ENCODE measurements at places on chromosomes 7 and 10.

- DNase-seq, result no peak
These were observed 49.1 kb downstream of the NCAPG2 start for GRCh38 chr7:158655507-158655906.

- no peak for DNase-seq
These were observed 71.2 kb downstream of the ARHGAP21 start for GRCh38 chr10:24652381-24652957.

DNA sequence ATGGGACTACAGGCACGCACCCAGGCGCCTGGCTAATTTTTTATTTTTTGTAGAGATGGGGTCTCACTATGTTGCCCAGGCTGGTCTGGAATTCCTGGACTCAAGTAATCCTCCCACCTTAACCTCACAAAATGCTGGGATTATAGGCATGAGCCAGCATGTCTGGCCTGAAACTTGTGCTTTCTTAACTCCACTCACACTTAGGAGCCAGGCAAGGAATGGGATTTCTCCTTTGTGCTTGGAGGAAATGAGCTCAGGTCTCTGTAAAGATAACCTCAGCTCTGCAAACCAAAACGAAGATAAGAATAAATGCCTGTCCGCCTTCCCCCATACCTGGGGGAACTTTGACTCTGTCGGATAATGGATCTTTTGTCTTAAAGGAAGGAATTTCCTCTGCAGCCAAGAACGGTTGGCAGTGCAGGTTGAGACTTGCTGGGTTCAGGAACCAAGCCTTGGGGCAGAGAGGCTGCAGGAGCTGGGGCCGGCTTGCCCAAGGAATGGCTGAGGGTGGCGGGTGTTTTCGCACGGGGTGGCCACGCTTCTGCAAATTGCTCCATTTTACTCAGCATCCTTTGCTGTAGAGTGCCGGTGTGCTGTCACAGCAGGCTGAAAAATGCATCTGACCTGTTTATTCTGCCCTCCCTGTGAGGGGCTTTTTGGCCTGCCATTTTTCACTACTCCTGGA lies 174.2 kb downstream of the KIAA1217 start:
- DNase-seq, result no peak

DNA sequence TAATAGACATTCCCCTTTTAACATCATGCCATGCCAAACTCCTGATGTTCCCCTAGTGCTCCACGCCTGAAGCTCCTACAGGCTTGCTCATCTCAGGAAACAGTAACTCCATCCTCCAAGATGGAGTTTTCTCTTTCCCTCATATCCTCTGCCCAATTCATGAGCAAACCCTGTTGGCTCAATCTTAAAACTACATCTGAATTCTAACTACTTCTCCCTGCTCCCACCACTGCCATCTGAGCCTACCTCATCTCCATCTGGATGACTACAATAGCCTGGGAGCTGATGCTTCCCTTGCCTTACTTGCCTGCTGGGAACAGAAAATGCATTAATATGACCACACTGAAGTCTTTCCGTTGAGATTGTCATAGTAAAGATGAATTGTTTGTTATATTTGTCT lies 271.7 kb upstream of the MKLN1 start:
- DNase-seq, result no peak

DNA sequence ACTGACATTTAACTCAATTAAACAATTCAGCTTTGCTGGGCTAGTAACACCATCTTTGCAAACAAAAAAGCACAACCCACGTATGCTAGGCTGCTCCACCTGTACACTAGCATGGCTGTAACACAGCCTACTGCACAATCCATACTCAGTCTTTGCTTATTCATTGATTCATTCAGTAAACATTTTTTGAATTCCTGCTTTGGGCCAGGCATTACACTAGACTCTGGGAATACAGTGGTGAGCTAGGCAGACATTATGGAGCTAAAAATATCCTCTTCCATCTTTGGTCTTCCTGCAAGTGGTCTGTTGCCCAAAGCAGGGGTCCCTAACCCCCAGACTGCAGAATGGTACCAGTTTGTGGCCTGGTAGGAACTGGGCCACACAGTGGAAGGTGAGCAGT lies 9.9 kb downstream of the CNNM1 start:
- DNase-seq, result no peak

- DNase-seq, result no peak
These were observed 299.7 kb upstream of the AKR1E2 start for GRCh38 chr10:4526311-4526731.

DNA sequence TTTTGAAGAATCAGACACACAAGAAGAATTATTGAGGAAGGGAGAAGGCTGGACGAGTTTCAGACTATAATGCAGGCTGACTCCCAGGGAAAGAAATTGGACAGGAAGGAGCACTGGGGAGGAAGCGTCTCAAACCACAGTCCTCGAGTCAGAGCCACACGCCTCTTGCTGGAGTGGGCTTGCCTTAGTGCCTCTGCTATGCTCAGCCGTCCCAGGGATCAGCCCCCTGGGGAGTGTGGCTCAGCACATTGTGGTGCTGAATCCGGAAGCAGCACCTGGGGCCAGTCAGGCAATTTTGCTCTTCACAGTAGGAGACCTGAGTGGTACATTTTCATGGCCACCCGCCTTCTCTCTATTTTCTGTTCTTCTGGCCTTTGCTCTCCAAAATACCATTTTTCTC lies 67.4 kb upstream of the SLC35G1 start:
- no peak for DNase-seq

GRCh38 chr10:96491303-96491702 lies 22.4 kb downstream of the TLL2 start:
- DNase-seq, result no peak

Data from NCI-H1694 (cell line).